CD4-positive, alpha-beta T cell treated with Interleukin-1 beta for 1 hour (primary cell): ENCODE measurements at places on chromosomes 3 and 15.
A peak's percentile ranks its signal among the peaks of the same experiment; 100 is the strongest.

GRCh38 chr3:13506239-13506638 is 26.1 kb downstream of the HDAC11 start:
- no peak for DNase-seq

- DNase-seq, result no peak
These were observed 2.0 kb downstream of the NR1I2 start for GRCh38 chr3:119783883-119784282.

DNA sequence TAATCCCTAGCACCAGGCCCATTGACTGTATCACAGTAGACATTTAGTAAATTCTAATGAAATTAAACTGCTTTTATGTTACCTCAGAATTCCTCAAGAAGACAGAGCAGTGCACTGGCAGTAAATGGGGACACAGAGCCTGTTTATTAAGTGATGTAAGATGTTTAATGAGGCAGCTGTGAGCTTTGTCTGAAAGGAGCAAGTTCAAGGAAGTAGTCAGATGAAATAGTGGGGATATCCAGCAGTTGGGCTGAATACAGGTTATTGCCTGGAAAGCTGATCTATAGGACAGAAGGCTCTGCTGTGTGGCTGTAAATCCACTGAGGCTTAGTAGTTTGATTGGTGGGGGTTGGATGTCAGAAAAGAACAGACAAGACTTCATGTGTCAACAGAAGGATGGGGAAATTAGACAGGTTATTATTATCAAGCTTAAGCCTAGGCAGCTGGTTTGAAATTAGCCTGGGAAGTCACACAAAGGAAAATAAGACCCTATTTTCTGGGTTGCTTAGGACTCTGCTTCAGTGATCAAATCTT is 62.2 kb downstream of the PFN2 start:
- DNase-seq, result no peak

DNA sequence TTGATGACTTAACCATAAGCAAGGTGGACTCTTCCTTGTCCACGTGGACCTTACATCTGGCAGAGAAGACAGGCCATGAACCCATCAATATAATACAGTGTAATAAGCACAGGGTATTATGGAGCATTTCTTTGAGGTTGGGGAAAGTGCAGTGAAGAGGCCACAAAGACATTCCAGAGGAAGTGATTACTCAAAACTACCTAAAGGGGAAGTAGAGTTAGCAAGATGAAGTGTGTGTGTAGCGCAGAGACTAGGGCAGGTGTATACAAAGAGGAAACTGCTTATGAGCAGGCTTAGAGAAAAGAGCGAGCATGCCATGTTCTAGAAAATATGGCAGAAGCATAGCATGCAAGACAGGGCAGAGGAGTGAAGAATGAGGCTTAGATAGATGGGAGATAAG is 17.9 kb downstream of the CP start:
- peak; percentile 14 for DNase-seq

DNA sequence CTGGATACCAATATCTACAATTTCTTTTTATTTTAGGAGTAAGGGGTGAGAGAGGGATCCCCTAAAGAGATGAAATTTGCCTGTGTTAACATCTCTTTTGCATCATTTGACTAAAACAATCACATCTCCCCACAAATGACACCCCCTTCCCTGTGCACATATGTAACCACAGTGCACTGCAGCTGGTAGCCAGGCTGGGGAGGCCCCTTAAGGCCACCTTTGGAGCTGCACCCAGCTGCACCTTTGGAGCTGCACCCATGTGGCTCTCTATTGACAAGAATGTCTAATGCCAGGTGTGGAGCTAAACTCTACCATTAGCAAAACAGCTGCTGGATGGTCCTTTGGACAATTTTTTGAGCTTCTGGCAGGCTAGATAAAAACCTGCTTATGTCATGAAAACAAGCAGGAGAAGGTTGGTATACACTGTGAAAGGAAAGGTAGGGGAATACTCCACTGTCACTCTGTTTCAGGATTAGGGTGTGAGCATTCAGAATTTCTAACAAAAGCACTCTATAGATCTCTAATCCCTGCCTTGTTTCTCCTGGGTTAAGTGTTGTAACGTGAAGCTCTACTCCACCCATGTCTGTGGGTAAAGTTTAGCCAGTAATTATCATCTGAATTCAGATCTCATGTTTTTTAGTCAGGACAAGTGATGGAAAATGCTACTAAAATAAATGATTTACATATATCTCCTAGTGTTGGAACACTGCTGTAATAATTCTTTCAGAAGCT is 52.1 kb downstream of the TFG start:
- DNase-seq, result peak; percentile 9

DNA sequence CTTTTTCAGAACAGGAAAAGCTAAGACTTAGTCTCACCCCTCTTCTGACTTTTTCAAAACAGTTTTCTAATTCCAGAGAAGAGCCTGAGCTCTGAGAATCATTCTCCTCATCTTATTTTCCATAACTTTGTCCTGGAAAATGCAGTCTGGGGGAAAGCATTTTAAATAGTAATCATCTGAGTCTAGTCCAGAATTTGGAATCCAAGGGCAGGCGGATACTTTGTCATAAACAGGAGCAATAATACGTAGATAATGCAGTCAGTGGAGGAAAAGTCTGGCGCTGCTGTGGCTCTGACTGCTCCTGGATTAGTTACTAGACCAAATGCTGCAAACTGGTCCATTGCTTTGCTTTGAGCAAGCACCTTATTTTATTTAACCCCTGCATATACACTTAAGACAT is 285.0 kb downstream of the THSD4 start:
- DNase-seq, result no peak

DNA sequence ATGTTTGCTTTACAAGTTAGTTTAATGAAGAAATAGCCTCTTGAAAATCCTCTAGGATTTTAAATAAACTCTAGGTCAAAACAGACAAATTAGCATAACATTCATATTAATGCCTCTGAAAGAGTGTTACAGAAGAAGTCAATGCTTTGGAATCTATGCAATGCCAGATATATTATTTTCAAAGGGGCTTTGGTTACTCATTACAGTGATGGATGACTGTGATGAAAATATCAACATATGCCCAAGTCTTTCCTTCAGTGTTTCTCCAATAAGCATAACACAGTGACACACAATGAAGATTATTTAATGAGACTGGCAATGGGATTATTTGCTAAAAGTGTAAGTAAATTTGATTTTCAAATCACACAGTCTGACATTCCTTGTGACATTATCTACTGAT is 1247.2 kb downstream of the ROBO2 start:
- DNase-seq, result no peak

- no peak for DNase-seq
These were observed 67.7 kb upstream of the NSMCE3 start for GRCh38 chr15:29337156-29337959.
